Dermis microvascular lymphatic vessel endothelial cell (primary cell): ENCODE measurements at places on chromosomes 6 and 20. TPM values are rescaled to one million over a fixed set of nuclear protein-coding genes. Genes with fewer than 3 reads are reported as not detected.

DEF6 gene
- 0.51 and 0.63 TPM in 2 replicates for total RNA-seq

LY6G5B gene
- 0.64 and 2.0 TPM in 2 replicates for total RNA-seq

CNKSR3 gene
- 6.8 and 8.3 TPM in 2 replicates for total RNA-seq

CST5 gene
- total RNA-seq, result not detected in 2 replicates

SPINT4 gene
- total RNA-seq, result not detected in 2 replicates

DNA sequence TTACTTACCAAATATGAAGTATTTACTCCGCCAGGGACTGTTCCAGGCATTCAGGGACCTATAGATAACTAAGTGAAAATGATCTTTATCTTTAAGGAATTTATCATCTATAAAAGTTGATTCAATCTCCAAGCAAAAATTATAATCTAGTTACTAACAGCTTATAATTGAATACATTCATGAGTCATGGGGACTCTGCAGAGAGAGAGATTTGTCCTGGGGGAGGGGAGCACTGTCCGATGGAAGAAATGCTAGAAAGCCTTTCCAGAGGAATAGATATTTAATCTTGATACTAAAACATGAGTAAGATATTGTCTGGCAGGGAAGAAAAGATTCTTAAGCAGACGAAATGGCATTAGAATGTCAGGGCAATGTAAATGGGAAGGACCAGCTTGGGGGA, 139.3 kb downstream of the CD164 start:
- no peak for DNase-seq

- peak; percentile 80 for DNase-seq
Observed at GRCh38 chr6:45049188-45049843, 278.8 kb upstream of the RUNX2 start.

DNA sequence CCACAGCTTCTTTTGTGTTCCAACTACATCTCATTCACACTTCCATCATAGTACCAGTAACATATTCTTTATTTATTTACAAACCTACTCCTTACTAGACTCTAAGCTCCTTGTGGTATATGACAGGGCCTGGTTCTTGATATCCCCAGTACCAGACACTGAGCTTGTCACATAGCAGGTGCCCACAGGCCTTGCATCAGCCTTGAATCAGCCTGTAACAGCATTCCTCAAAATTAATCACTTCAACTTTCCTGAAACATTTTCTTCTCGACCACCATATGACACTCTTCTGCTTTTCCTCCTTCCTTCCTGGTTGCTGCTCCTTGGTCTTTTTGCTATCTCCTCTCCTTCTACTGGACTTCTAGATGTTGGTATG, 24.7 kb upstream of the SRPK1 start:
- DNase-seq, result no peak

DNA sequence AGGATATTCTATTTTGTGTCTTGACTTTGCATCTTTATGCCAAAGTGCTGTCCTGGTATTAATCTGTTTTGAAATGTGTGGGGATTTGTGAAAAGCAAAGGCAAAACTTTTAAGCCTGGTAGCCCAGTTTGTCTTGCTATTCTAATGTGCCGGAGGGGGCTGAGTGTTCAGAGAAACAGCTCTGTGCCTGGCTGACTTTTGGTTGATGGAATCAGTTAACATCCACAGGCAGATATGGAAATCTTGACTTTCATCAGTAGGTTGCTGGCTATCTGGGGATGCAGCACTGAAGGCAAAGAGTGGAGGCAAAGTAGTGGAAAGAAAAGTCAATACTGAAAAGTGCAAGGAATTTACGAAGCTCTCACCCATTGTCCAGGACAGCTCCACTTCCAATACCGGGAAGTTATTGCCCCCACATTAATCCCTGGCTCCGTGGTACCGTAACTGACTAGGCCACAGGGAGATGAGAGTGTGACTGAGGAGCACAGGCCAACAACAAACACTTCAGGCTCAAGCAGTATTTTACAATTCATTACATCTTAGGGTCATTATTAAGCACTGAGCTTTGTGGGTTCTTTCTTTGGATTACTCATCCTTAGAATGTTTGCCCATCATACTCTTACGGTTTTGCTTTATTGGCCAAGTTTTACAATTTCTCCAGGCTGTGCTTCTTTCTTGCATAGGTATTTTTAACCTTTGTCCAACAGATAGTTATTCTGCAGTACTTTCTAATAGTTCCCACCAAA, 164.6 kb downstream of the MTFR2 start:
- no peak for DNase-seq

DNA sequence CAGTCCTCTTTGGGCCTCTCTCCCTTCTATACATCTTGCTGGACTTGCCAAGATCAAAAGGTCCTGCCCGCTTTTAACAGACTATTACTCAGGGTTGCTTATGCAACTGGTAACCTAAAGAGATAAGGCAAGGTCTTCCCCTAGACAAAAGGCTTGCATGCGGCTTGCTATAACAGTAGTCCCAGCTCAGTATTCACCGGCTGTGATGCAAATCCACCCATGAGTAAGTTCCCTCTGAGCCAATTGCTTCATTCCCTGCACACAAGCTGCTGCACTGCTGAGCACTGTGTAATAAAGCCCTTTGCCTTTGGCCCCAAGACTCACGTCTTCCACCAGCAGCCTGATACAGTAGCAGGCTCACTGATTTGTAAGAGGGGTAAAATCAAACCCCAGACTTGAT, 363.8 kb downstream of the PRKN start:
- DNase-seq, result no peak

GRCh38 chr6:146433881-146434731, 109.5 kb upstream of the RAB32 start:
- DNase-seq, result peak; percentile 5

DNA sequence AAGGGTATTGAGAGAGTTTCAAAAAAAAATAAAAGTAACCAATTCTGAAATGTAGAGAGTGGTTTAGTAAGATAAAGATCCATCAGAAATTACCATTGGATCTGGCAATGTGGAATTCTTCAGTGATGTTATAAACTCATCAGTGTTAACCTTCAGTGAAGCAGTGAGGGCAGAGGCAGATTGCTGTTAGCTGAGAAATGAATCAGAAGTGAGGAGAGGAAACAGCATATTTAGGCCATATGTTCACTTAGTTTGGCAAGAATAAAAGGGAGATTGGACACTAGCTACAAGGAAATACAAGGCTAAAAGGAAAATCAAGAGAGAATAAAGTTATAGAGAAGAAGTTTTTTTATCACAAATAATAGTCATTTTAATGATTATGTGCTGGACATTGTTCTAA, 9.6 kb downstream of the KCNQ5 start:
- no peak for DNase-seq

- no peak for DNase-seq
Observed at GRCh38 chr20:10342152-10342551, 91.9 kb downstream of the MKKS start.

GRCh38 chr6:30951907-30952469, 11.2 kb downstream of the MUCL3 start:
- DNase-seq, result no peak

GRCh38 chr6:111776236-111777221, 96.7 kb downstream of the FYN start:
- no peak for DNase-seq

DNA sequence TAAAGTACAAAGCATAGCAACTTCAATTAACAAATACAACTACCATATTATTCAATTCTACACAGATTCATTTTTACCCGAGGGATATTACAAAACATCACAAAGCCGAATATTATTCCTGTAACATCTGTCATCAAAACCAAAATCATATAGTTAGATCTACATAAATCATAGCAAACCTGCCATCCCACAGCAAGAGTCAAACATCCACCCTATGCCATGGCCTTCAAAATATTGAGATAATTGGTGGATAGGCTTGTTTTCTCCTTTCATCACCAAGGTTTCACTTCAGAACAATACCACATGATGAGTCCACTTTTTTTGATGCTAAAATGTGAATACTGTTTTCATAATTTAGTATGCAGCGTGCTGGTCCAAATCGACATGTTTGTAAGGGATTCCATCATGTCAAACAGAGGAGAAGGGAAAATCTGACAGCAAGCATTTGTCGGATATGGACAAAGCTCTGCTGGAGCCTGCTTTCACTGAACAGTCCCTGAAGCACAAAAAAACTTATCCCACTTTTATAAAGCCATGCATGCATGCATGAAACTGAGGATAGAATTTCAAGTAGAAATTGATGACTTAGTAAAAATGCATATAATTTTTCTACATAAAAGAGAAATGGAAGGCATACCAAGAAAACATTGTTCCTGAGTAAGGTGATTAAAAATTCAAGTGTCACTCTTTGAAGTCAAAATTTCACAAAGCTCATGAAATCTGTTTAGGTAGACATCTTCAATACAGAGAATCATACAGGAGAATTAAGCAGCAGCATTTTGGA, 494.1 kb downstream of the HACE1 start:
- DNase-seq, result no peak

DNA sequence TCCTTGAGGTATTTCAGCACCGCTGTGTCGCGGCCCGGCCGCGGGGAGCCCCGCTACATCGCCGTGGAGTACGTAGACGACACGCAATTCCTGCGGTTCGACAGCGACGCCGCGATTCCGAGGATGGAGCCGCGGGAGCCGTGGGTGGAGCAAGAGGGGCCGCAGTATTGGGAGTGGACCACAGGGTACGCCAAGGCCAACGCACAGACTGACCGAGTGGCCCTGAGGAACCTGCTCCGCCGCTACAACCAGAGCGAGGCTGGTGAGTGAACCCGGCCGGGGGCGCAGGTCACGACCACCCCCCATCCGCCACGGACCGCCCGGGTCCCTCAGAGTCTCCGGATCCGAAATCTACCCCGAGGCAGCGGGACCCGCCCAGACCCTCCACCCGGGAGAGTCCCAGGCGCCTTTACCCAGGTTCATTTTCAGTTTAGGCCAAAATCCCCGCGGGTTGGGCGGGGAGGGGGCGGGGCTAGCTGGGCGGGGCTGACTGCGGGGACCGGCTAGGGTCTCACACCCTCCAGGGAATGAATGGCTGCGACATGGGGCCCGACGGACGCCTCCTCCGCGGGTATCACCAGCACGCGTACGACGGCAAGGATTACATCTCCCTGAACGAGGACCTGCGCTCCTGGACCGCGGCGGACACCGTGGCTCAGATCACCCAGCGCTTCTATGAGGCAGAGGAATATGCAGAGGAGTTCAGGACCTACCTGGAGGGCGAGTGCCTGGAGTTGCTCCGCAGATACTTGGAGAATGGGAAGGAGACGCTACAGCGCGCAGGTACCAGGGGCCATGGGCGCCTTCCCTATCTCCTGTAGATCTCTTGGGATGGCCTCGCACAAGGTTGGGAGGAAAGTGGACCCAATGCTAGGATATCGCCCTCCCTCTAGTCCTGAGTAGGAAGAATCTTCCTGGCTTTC, 693 bp downstream of the HLA-F start:
- DNase-seq, result no peak

DNA sequence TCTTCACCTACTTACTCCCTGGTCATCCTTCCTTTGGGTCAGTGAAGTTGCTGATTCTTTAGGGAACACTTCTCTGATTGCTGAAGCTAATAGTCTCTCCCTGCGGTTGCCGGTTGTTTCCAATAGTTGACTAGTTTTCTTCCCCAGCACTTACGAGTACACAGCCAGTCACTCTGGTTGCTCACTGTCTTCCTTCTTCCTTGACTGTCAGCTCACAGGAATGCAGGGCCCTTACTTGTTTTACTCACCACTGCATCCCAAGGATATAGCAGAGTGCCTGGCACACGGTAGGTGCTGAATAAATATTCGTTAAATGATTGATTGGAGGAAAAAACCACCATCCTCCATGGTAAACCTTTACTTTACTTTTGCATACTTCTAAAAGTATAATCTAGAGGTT, 345.0 kb downstream of the QKI start:
- no peak for DNase-seq

GRCh38 chr6:27630727-27631608, 158.1 kb upstream of the ZNF184 start:
- no peak for DNase-seq

- DNase-seq, result peak; percentile 35
Observed at GRCh38 chr6:77092971-77093370, 370.3 kb downstream of the HTR1B start.

DNA sequence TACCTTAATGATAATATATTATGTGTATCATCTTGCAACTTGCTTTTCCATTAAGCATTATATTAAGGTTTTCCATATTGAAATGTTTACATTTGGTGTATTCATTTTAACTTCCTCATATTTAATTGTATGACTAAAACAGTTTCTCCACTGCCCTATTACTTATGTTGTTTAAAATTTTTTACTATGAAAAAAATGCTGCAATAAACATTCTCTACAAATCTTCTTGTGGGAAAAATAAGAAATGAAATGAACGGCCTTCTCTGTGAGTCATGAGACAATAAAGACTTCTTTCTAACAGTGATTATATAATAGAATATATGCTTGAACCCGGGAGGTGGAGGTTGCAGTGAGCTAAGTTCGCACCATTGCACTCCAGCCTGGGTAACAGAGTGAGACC, 25.5 kb downstream of the FASTKD5 start:
- DNase-seq, result no peak

DNA sequence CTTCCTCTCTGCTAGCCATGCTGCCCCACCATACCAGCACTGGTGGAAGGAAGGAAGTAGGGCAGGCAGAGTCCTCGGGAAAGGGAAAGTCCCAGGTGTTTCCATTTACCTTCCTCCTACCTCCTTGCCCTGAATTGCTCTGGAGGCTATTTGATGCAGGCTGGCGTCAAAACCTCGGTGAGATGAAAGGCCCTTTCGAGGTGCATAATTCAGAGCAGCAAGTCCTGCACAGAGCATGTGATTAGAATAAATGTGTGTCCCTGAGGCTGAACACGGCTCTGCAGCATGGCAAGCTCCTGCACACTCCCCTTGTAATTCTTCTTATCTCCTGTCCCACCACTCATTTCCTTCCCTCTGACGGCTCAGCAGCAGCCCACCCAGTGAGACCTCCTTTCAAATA, 98.7 kb upstream of the LRFN2 start:
- DNase-seq, result no peak

DNA sequence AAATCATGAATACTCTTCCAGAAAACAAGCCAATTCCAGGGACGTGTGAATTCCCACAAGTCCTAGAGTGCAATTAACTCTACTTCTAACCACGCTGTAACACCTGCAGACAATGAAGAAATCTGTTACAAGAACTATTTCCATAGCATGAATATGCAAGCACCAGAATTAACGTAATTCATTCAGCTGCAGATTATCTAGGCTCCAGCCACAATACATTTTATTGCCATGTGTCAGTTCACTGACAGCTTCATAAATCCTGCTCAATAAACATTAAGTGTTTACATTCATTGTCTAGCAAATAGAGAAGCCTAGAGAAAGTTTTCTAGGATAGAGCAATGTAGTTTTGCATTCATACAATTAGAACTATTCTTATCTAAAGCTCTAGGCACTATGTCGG, 1348.5 kb downstream of the GRIK2 start:
- no peak for DNase-seq

DNA sequence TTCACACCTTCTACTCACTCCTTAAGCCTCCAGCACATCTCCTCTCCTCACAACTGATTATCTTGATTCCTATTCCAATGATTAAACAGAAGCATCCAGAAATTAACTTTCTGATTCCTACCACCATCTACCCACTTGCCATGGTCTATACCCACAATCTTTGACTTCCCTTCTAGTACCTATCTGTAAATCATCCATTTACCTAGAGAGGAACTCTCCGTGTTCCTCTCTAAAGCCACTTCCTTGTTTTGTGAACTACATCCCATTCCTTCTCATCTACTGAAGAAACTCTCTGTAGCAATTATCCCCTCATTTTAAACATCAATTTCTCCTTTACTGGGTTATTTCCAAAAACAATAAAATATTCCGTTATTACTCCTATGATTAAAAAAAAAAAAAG, 167.3 kb downstream of the ARHGAP18 start:
- no peak for DNase-seq
